ENCODE measurements at places on chromosomes 6 and 20. TPM values are rescaled to one million over a fixed set of nuclear protein-coding genes. Genes with fewer than 3 reads are reported as not detected.

SRF gene
- 35.5 TPM for total RNA-seq

- peak; percentile 48 for DNase-seq
Measured at GRCh38 chr20:10739566-10739965, 65.8 kb upstream of the JAG1 start.

SYCP2 gene
- 0.35 TPM for total RNA-seq

DNA sequence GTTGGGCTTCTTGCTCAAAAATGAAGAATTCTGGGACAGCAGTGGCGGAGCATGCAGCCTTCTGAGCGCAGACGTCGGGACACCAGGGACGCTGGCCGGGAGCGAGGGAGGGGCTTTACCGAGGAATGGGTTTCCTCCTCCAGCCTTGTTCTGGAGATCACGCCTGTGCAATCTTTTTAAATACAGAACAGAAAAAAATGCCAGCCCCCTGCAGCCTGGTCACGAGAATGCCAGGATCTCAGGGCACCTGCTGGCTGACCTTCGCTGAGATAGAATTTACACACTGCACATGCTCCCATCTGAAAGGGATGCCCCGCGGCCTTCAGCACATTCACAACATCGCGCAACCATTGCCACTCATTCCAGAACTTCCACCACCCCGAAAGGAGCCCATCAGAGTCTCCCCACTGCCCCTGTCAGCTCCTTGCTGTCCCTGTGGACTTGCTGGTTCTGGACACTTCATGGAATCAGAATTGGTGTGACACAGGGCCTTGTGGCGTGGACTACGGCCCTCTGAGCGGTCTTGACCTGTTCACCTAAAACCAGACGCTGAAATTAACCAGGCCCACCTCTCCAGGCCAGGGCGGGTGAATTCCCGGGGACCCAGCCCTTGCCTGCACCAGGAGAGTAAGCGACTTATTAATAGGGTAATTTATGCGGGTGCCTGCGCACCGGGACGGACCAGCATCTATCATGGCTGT is 20.6 kb upstream of the BHLHE23 start:
- DNase-seq = no peak

WFDC10B gene
- 0.39 TPM for total RNA-seq

- DNase-seq = no peak
Measured at GRCh38 chr20:56995635-56996075, 270.8 kb downstream of the BMP7 start.

DNA sequence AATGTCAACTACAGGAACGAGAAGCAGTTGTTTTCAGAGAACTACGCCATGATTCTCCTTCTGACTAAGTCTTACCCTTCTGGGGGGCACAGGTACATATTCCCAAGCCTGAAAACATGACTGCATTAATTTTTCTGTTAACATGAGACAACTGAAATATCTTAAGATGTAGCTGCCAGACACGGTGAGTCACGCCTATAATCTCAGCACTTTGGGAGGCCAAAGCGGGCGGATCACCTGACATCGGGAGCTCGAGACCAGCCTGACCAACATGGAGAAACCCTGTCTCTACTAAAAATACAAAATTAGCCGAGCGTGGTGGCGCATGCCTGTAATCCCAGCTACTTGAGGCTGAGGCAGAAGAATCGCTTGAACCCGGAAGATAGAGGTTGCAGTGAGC is 21.7 kb downstream of the TBC1D20 start:
- DNase-seq = no peak

BPIFB2 gene
- total RNA-seq = not detected

- no peak for DNase-seq
Measured at GRCh38 chr6:32840604-32841246, 2.2 kb upstream of the TAP2 start.

LST1 gene
- total RNA-seq = not detected

MYL9 gene
- 10.0 TPM for total RNA-seq

DNA sequence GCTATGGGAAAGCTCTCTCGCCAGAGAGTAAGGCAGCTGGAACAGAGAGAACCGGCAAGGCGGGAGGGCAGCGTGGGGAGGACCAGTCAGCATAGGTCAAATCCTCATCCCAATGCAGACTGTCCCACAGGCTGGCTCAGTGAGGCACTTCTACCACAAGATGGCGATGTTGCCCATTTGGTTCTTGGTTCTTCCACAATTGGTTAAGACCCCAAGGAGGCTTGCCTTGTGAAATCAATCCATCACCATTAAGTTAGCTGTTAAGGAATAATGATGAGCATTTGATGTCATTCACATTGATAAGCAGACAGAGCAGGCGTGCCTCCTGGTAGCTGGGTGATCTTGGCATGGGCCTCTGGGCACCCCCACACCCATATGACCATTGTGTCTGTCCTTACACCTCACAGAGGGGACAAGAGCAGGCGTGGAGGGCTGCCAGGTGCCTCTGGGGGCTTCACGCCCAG is 2.4 kb downstream of the CSTL1 start:
- peak; percentile 62 for DNase-seq

GRCh38 chr6:90097356-90097755 is 199.3 kb downstream of the BACH2 start:
- DNase-seq = no peak

- DNase-seq = peak; percentile 38
Measured at GRCh38 chr6:111603040-111603439, 2.6 kb downstream of the TRAF3IP2 start.

DNA sequence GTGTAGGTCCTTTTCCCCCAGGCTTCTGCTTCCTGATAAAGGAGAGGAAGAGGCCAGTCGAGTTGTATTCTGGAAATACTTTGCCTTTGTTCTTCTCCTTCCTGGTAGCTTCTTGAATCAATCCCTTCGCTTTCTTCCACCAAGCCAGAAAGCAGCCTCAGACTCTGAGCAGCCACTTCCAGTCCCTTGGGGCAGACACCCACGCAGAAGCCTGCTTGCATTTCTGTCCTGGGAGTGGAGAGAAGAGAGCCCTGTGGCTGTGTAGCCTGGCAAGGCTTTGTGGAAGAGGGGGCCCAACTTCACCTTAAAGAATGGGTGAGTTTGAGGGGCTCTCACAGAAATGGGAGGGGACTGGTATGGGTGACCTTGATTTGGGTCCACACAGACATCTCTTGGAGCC is 211.0 kb upstream of the SSTR4 start:
- no peak for DNase-seq

GRCh38 chr6:31622684-31623091 is 2.2 kb downstream of the PRRC2A start:
- DNase-seq = no peak

GRCh38 chr6:155001934-155002333 is 6.8 kb downstream of the TIAM2 start:
- no peak for DNase-seq

ZSWIM1 gene
- total RNA-seq = 13.8 TPM

NR2E1 gene
- not detected for total RNA-seq

GRCh38 chr6:170222498-170223471 is 68.1 kb downstream of the DLL1 start:
- no peak for DNase-seq

PHF10 gene
- 25.8 TPM for total RNA-seq

DNA sequence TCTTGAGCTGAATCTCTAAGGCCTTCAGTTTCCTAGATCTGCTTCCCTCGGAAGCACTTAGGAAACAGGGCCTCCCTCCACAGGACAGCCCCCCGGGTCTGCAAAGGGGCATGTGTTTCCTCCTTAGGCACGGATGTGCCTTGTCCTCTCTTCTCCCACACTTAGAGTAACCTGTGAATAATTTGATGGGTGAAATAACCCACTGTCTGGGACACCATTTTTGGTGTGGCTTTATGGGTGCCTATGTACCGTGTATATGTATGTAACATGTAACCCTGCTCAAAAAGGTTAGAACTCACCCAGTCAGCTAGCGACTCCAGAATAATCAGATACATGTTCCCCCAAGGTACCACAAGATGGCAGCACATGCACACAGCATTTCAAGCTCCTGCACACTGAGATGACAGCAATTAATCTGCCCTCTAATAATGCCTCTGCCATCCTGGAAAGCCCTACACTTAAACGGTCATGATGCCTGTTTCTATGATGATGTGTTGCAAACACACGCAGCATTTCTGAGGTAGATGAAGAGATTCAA is 212.0 kb upstream of the PROKR2 start:
- peak; percentile 64 for DNase-seq

GRCh38 chr6:27591699-27592480 is 119.0 kb upstream of the ZNF184 start:
- DNase-seq = peak; percentile 67

BPIFB1 gene
- total RNA-seq = not detected

DNA sequence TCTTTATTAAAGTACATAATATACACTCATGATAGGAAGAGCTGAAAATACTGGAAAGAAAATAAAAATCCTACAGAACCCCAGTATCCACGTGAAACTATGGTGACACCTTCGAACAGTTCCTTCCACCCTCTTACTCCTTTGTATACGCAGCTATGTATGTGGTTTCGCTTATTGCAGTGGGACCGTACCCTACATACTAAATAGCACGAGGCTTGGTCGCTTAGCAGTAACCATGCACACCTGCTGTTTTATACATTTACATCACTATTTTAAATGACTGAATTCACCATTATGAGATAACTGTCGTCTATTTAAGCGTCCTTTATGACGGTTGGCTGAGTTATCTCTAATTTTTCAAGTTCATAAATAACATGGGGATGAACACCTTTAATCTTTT is 400.1 kb downstream of the CDH4 start:
- DNase-seq = no peak

- no peak for DNase-seq
Measured at GRCh38 chr20:61733891-61734732, 331.6 kb downstream of the TAF4 start.

- no peak for DNase-seq
Measured at GRCh38 chr6:132698608-132699007, 15.2 kb downstream of the VNN1 start.

- no peak for DNase-seq
Measured at GRCh38 chr6:13760307-13761304, 49.0 kb upstream of the RANBP9 start.

GRCh38 chr6:23349521-23350147 is 776.4 kb upstream of the NRSN1 start:
- peak; percentile 83 for DNase-seq

DNA sequence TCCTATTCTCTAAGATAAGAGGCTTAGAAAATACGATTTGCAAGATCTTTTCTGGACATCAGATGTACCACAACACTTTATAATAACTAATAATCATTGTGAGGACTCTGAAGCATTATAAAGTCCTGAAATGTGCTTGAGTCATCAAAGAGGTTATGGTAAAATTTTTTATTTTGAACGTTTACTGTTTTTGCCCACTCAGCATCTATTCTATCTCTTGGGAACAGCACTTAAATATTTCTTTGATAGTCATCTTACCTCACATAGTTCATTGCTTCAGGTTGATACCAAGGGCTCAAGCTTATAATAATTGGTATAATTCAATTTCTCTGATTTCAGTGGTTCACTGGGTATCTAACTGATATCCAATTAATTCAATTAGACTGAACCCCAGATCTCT is 700.5 kb downstream of the KHDRBS2 start:
- no peak for DNase-seq

All from HT1080 (cell line).